ENCODE measurements at places on chromosomes 5 and 9.

GRCh38 chr9:5510360-5510931, at the start of gene PDCD1LG2:
PDCD1LG2 (plus strand) TSS chr9:5510531; CDS start chr9:5522547, 12,016 bp downstream.
- DNase-seq, result no peak

GRCh38 chr5:56064984-56065383, 70.2 kb upstream of the IL6ST start:
- DNase-seq, result no peak

GRCh38 chr5:54184806-54185205, 125.6 kb downstream of the ARL15 start:
- DNase-seq, result no peak

DNA sequence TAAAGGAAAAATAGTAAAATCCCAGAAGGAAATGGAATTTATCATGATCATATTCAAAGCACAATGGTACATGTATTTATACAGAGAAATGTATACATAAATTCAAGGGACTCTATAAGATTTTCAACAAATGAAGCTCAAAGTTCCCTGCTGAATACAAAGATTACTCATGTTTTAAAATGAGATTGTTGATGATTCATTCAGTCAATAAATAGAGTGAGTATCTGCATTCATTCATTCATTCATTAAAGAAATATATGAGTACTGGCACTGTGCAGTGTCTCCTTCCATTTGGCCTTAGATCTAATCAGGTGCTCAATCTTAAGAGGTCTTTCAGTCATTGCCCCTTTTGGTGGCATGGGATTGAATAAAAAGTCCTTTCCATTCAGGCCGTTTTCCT, 310.0 kb downstream of the KIAA0825 start:
- no peak for DNase-seq

DNA sequence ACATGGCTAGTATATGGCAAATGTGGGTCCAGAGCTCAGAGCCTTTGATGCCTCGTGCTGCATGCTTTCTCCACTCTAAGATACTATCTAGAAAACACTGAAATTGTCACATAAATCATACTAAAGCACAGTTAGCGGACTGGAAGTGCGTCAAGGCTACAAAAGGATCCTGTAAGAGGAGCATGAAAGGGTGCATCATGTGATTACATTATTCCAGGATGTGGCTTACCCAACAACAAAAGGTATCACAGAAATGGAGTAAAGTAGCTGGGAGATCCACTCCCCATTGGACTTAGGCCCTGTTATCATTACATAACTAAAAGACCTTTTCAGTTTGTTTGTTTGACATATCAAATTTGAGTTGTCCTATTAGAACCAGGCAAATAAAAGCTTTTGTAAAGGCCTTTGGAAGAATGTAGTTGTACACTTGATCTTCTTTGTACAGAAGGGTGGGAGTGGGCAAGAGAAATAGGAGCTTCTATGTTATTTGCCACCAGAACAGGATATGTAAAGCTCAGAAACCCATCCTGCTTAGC, 6.9 kb downstream of the SLC31A1 start:
- no peak for DNase-seq

DNA sequence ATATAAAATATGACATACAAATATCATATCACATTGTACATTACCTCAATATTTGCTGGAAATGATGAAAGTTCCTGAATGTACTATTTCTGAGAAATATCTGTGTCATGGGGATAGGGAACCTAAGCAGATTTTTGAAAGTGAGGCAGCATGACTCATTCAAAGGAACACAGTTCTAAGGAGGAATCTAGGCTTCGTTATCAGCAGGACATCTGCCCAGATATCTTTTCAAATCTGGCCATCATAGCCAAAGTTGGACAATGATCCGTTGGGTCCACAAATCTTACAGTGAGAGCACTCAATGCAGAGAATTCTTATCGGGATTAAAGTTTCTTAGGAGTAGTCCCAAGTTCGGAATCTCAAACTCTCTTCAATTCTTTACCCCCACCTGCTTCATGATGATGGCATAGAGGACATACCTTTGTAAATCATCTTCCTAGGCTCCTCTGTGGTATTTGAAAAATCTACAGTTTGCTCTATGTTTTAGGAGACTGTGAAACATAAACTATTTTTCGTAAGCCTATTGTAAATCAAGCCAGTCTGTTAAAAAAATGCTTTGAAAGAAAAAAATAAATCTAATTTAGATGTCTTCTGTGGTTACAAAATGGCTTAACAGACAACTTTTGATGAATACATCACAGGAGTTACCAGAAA, 29.4 kb upstream of the ALDH1A1 start:
- no peak for DNase-seq

DNA sequence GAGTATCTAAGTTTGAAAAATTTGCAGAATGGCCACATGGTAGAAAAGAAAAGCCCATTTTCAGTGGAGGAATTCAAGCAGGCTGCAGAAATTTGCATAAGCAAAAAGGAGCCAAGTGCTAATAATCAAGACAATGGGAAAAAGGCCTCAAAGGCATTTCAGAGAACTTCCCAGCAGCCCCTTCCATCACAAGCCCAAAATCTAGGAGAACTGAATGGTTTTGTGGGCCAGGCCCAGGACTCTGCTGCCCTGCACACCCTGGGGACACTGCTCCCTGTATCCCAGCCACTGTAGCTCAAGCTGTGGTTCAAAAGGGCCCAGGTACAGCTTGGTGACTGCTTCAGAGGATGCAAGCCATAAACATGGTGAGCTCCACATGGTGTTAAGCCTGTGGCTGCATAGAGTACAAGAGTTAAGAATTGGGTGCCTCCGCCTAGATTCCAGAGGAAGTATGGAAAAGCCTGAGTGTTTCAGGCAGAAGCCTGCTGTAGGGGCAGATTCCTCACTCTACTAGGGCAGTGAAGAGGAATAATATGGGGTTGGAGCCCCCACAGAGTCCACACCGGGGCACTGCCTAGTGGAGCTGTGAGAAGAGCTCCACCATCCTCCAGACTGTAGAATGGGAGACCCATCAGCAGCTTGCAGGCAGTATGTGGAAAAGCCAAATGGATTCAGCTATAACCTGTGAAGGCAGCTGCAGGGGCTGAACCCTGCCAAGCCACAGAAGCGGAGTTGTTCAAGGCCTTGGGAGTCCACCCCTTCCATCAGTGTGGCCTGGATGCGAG, 720.7 kb upstream of the CTNND2 start:
- DNase-seq, result no peak

DNA sequence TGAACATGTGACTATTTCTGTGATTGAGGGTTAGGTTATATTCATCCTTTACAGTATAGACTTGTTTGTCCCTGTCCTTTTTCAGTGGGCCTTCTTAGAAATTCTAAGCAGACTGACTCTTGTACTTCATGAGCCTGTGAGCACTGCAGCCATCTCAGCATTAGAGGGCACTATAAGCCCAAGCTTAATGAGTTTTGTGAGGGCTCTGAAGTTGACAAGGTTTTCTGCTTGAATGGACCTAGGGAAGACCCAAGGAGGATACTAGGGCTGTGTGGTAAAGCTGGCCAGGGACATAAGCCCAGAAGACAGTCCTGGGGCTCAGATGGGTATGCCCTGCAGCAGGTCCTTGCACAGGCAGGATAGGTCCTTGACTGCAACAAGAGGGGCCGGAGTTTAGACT, 126.5 kb downstream of the MRPS30 start:
- DNase-seq, result no peak
